ENCODE measurements at places on chromosomes 5 and 9.
A peak's percentile ranks its signal among the peaks of the same experiment; 100 is the strongest.

DNA sequence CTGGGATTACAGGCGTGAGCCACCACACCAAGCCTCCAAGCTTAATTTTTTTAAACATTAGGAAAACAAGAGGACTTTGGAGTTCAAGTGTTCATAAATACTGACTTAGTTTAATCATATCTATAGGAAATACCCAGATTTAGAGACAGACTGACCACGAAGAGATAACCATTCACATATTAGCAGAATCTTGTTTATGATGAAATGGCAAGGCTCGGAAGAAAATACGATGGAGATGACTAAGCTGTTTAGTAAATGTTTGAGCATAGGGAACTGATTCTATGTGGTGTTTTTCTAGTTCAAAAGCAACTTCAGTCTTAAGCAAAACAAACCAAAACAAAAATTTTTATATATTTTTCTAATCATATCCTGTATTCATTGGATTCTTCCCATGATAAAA is 13.5 kb upstream of the TUSC1 start:
- DNase-seq, result no peak

- no peak for DNase-seq
Observed at GRCh38 chr9:98219364-98219716, 26.9 kb upstream of the CORO2A start.

GRCh38 chr9:92960561-92961290 is 13.4 kb downstream of the FGD3 start:
- DNase-seq, result no peak

DNA sequence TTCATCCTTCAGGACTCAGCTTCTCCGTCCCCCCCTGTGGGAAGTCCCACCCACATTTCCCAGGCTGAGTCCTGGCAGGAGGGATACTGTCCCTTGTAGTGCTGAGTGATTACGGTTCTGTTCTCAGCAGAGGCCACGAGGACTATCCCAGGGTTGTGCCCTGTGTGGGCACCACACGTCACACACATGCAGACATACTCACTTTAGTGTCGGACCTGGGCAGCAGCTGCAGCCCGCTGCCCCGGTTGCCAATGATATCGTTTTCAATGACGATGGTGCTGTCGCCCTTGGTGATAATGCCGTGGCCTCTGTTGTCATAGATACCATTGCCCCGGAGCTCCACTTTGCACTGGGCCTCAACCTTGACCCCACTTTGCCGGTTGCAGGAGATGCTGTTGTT is 32.2 kb downstream of the POLR1E start:
- DNase-seq, result no peak

DNA sequence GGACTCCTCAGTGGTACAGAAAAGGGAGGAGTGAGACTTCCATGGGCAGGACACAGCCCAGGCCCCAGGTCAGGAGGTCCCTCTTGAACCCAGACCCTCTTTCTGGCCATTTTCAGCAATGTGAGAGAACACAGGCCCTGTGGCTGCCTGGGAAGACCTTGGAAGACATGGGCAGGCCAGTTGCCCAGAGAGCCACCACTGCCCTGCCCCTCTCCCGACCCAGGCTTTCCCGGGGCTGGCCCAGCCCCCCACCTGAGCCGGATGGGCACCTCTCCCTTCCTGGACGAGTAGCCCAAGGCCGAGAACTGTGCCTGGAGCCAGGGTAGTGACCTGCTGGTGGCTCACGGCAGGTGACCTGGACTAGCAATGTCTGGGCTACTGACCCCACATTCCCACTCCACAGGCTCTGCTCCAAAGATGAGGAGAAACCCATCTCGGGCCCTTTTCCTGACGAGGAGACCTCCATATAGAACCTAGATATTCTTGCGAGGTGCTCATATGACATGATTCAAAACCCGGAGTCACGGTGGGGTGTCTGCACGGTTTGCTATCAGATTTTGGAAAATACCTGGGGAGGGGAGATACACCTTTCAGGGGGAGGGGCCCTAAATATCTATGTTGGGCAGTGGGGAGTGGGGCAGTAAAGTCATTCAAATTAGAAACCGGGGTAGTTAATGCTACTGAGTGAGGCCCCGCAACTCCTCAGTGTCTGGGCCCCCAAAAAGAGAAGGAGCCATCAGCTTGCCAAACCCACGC is 59.4 kb downstream of the ZNF354C start:
- no peak for DNase-seq

- DNase-seq, result no peak
Observed at GRCh38 chr5:59116231-59116865, 533.5 kb downstream of the RAB3C start.

- no peak for DNase-seq
Observed at GRCh38 chr9:18459962-18460584, 13.9 kb upstream of the ADAMTSL1 start.

- no peak for DNase-seq
Observed at GRCh38 chr9:108634204-108634603, 221.6 kb downstream of the ACTL7B start.

- peak; percentile 84 for DNase-seq
Observed at GRCh38 chr5:162209005-162209605, 141.5 kb downstream of the GABRG2 start.

DNA sequence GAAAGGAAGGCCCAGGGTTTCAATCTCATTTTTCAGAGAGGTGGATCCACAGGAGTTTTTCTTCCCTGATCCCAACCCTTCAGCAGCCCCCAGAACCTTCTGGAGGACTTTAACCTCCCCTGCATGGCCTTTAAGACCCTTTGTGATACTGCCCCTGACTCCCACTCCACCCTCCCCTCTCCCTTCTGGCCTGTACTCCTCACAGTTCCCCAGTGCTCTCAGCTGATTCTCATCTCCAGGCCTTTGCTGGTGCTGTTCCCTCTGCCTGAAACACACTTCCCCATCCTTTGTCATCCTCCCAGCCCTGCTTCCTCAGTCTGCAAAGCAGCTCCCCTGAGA is 18.5 kb downstream of the NEURL1B start:
- DNase-seq, result no peak

GRCh38 chr5:122297587-122298298 is 14.3 kb upstream of the SNCAIP start:
- no peak for DNase-seq
